H4 (cell line): ENCODE measurements at places on chromosomes 12 and 14. TPM values are rescaled to one million over a fixed set of nuclear protein-coding genes. Genes with fewer than 3 reads are reported as not detected.

VRTN gene
- not detected in 2 replicates for total RNA-seq

KCNA5 gene
- total RNA-seq, result 0.02 TPM in 1 of 2 replicates, not detected in the other

KCNH3 gene
- 0.70 and 1.6 TPM in 2 replicates for total RNA-seq

TMPRSS12 gene
- not detected in 2 replicates for total RNA-seq

CLBA1 gene
- 2.4 and 4.4 TPM in 2 replicates for total RNA-seq

TTC6 gene
- 0.02 and 0.29 TPM in 2 replicates for total RNA-seq

PYGL gene
- total RNA-seq, result 35.1 and 43.0 TPM in 2 replicates

ASIC1 gene
- total RNA-seq, result 1.6 and 3.4 TPM in 2 replicates

PLA2G1B gene
- total RNA-seq, result not detected in 2 replicates

SOX5 gene
- total RNA-seq, result 2.5 and 5.4 TPM in 2 replicates

MGAT4C gene
- 1.1 and 1.3 TPM in 2 replicates for total RNA-seq

DNA sequence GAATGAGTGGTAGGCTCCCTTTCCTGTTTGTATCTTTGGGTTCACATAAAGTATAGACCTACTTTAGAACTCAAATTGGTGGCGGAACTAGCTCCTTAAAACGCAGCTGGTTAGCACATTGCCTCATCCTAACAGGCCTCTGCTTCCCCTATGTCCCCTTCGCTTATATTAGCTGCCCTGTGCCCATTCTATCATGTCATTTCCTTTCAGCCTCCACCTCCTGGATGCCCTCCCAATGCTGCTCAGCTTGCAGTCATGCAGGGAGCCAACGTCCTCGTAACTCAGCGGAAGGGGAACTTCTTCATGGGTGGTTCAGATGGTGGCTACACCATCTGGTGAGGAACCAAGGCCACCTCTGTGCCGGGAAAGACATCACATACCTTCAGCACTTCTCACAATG lies 3.5 kb downstream of the DAZAP2 start:
- DNase-seq, result no peak

- DNase-seq, result no peak
Observed at GRCh38 chr12:113136128-113136989, 798 bp upstream of the RASAL1 start.

DNA sequence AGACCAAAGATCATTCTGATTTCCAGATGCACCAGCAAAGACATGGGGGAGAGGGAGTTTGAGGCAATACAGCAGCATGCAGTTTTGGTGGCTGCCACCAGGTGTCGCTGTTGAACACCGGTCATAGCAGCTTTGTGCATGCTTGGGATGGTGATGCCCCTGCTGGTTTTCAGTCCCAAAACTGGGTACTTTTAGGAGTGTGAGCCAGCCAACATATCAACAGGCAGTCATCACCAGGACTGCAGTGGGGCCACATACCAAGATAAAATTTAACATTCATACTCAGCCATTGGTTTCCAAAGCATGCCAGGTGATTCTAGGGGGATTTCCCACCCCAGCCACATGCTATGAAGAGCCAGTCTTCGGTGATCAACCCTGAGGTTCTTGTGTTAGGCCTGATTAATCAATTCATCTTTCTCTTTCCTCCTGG lies 64.2 kb downstream of the PHETA1 start:
- DNase-seq, result no peak

- DNase-seq, result no peak
Observed at GRCh38 chr12:53505086-53505485, 2.2 kb downstream of the NPFF start.

DNA sequence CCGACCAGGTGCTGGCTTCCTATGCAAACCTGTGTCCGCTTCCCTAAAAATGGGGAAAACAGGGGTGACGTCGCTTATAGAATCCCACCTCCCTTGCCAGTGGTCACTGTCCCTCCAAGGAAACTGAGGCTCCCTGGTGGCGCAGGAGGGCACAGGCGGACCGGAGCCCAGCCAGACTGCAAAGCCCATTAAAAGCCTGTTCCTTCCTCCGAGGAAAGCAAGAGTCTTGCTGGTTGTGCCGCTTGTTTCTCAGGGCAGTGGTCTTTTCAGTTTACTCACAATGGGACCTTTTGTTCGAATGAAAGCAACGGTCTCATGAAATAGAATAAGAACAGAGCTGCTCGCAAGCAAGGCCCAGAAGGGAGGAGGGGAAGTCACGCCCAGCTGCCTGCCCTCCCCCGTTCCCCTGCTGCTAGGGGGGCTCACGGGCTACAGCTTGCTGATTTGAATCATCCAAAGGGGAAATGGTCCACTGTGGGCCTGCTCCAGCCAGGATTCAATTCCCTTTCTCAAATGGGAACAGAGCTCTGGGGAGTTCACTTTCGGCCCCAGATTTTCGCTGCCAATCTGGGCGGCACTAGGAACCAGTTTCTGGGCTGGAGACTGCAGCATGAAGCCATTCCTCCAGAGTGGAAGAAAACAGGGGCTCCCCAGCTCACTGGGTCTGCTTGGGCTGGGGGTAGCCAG lies 4.6 kb upstream of the SELPLG start:
- DNase-seq, result no peak

DNA sequence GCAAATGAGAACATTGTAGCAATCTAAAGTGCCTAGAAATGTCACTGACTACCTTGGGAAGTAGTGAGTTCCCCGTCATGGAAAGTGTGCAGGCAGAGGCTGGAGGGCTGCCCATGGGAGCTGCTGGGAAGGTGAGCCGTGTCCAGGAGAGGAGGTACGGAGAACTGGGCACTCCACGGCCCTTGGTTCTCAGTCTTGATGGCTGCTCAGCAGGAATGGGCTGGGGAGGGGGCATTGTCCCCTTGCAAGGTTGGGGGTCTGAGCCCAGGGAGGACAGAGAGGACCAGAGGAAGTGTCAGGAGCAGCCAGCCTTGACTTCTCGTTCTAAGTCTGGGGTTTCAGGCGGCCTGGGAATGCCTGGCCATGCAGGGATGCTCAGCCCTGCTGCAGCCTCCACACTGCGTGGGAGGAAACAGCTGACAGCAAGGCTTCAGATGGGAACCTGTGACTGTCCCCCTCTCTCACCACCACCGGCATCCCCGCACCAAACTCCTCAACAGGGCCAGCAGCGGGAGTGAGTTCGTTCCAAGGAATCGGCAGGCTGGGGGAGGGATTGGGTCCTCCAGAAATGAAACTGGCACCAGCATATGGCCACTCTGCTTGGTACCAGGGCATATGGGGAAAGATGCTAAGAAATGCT lies 140.2 kb downstream of the BCL11B start:
- DNase-seq, result no peak

GRCh38 chr12:2858944-2859421 lies 2.1 kb upstream of the TEX52 start:
- no peak for DNase-seq

GRCh38 chr12:32544893-32545292 lies 134.2 kb upstream of the DNM1L start:
- DNase-seq, result no peak

GRCh38 chr12:57008178-57008577 lies 1.8 kb upstream of the ZBTB39 start:
- DNase-seq, result peak; percentile 67

- no peak for DNase-seq
Observed at GRCh38 chr12:22310709-22311108, 23.8 kb downstream of the ST8SIA1 start.

DNA sequence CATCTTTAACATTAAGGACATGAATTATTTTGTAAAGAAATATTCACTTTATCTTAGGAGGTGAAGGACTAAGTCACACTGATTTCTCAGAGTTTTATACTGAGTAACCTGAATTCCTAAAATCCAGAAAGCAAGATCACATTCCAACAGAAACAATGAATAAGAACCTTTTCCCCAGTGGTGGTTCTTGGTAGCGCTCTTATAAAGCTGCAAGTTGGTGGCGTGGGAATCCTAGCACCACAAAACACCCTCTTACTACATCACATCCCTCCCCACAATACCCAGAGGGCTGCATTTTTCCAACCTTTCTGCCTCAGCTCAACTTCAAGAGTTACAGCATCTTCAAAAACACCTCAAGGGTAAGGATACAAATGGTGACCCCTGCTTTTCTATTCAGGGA lies 44.0 kb upstream of the SMUG1 start:
- no peak for DNase-seq

GRCh38 chr14:34721129-34721528 lies 6.7 kb upstream of the CFL2 start:
- no peak for DNase-seq

- no peak for DNase-seq
Observed at GRCh38 chr12:27052176-27052575, 29.8 kb downstream of the MED21 start.

DNA sequence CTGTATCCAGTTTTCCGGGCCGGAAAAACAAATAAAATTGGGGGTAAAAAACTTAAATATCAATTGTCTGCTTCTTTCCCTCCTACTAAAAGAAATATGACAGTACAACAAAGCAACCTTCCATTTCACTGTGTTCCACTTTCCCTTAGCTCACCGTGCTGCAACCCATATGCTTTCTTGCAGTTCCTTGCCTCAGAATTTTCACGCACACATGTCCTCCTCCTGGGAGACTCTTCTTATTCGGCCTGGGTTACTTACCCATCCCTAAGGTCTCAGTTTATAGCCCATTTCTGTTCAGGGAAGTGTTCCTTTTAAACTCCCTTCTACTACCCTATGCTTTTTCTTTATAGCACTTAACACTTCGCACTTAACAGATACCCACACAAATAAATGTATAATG lies 4.5 kb upstream of the MAGOHB start:
- no peak for DNase-seq

GRCh38 chr12:54378796-54379397 lies 5.6 kb downstream of the ZNF385A start:
- peak; percentile 35 for DNase-seq

DNA sequence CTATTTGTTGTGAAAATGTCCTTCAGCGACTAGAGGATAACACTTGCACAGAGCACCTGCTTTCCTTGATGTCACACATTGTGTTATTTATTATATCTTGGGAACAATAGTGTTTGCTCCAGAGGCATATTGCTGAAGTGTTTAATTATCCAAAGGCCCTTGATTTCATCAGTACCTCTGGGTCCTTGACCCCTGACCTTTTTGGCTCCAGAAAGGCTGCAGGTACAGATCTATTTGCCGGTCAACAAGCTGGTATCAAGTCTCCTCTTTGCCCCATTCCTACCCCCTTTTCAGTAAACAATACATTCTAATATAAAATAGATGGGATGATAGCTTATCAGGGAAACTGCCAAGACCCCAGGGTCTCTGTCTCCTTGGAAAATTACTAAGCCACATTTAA lies 206.8 kb downstream of the DACT1 start:
- DNase-seq, result no peak

DNA sequence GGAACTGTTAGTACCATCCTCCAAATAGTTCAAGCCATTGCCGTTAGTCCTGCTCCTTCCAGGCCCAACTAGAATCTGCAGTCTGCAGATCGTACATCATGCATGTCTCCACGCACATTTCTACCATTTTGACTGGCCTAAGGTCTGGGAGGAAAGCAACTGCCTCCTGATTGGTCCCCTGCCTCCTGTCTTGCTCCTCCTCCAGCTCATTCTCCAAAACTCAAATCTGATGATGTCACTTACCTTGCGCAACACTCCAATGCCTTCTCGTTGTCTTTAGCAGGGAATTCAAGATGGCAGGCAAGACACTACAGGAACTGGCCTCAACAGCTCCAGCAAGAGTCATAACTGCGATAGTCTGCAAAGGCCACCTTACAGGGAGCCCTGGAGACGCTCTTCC lies 9.7 kb upstream of the HCAR1 start:
- DNase-seq, result peak; percentile 19

GRCh38 chr12:26164118-26164517 lies 31.3 kb upstream of the SSPN start:
- DNase-seq, result no peak

- DNase-seq, result no peak
Observed at GRCh38 chr12:42564996-42565395, 24.6 kb downstream of the PRICKLE1 start.

DNA sequence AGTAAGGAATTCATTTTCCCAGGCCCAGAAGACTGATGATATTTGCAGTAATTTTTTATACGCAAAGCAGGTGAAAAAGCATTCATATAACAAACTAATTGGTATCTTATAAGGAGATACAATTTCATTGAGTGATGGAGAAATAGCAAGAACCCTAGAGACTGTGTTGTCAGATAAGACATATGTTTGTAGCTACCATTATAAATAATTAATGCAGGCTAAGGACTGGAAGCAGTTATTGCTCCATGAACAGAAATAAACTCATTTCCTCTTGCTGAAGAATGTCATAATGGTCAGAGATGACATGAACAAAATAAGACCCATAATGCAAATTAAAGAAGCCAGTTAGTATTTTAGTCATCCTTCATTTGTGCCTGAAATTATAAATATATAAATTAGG lies 1.5 kb downstream of the OR6C2 start:
- no peak for DNase-seq

DNA sequence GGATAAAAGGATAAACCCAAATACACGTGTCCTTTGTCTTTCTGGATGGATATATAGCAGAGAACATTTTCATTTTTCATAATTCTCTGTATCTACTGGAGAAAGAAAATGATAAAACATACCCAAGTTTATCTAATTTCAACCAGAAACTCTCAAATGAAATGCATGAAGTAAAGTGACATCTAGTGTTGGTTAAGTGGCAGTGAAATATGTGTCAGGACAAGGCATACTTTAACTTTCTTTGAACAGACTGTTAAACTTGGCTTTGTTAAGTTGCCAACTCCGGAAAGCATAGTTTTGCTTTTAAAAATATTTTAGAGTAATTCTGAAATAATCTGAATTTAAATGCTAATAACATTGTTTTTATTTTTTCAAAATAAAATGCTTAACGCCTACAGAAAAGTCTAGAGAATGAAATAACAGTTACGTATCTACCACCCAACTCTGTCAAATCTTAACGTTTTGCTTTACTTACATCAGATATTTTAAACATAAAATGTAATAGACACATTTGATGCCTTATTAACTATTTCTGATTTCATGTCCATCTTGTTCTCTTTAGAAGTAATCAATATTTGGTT lies 25.2 kb upstream of the NTN4 start:
- DNase-seq, result peak; percentile 55

- DNase-seq, result no peak
Observed at GRCh38 chr12:115916910-115917668, 360.4 kb downstream of the MED13L start.

DNA sequence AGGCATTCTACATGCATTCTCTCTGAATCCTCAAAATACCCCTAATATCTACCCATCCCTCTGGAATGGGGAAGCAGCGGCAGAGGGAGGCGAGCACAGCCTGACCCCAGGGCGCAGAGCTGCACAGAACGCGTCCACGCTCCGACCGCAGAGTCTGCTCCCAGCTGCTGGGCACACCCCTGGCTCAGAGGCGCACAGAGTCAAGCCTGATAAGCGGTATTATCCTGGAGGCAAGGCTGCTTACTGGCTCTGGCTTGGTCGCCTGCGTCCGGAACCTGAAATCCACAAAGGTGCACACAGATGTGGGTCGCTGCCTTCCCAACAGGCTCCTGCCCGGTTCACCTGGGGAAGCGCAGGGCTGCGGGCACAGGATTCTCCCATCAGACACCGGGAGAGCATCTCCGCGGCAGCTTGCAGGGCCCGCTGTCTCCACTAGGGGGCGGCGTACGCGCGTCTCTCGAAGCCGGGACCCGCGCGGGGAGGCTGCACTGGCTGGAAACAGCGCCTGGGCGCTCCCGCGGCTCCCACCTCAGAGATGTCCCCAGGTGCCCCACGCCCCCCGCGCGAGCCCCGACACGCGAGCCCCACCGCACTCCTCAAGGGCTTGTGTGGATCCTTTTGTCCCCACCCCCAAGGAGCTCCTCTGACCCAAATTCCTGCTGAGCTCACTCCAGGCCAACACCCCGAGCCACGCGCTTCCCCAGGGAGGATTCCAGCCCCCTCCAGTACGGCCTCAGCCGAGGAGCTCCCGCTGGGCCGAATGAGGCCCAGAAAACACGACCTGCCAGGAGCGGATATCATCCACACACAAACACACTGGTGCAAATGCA lies 120.1 kb upstream of the FZD10 start:
- DNase-seq, result no peak
